ENCODE measurements at places on chromosomes 11 and 22. TPM values are rescaled to one million over a fixed set of nuclear protein-coding genes. Genes with fewer than 3 reads are reported as not detected.
A peak's percentile ranks its signal among the peaks of the same experiment; 100 is the strongest.

DNA sequence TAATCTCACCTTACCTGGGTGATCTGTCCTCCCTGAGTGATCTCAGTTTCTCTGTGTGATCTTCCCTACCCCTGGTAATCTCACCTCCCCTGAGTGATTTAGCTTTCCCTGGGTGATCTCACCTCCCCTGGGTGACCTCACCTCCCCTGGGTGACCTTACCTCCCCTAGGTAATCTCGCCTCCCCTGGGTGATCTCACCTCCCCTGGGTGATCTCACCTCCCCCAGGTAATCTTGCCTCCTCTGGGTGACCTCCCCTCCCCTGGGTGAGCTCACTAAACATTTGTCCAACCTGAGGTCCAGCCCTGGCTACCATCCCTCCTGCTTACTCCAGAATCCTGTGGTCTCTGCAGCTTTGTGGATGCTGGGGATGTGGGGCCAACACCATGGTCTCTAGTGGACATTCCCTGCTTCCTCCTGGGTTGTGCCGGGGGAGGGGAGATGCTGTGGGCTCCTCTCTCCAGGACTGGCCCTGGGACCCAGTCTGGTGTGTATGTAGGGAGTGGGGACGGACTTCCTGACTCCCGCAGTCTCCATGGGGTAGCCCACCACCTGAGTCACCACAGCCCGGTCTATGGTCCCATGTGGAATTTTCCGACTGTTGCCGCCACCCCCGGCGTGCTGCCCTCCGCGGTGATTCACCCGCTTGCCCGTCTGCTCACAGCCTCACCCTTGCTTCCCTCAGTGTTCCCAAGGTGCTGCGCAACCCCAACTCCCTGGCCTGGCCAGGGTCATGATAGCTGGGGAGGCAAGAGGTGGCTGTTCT lies 9.9 kb downstream of the LSP1 start:
- DNase-seq: no peak

DNA sequence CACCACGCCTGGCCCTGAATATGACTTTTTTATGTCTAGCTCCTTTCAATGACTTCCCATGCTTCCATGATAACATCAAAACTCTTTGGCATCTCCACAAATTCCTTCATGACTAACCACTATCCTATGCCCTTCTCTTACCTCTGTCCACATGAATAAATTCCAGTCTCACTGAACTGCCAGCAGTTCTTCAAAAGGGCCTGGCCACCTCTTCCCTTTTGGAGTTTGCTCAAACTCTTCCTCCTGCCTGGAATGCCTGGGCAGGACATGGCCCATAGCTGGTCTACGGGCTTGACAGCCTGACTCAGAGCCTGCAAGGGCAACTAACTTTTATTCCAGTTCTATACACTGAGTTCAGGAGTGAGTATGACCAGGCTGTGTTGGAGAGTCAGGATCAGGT lies 41.8 kb upstream of the ZBTB16 start:
- no peak for DNase-seq

GRCh38 chr11:91921974-91922373 lies 302.6 kb upstream of the FAT3 start:
- DNase-seq: peak; percentile 83

GRCh38 chr11:13927481-13927880 lies 35.0 kb upstream of the SPON1 start:
- no peak for DNase-seq

GRCh38 chr22:17281440-17281841 lies 62.2 kb upstream of the ADA2 start:
- DNase-seq: no peak

DNA sequence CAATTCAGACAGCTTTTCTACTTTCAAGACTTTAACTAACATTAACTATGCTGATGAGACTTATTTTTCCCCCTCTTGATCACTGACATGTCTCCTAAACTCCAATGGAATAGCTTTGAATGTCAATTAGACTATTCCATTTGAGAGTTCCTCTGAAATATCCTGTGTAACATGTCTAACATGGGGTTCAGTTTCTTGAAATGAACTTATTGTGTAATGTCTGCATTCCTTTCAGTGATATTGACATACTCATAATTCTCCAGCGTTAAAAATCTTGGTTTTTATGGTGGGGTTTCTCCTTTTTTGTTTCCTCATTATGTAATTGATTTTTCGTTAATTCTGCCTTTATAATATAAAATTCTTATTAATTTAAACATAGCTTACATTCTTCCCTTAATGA lies 37.7 kb upstream of the SPTBN2 start:
- DNase-seq: no peak

TTC36 gene
- 1.2 TPM for total RNA-seq

- no peak for DNase-seq
Observed at GRCh38 chr11:69339041-69339733, 45.2 kb downstream of the MYEOV start.

DNA sequence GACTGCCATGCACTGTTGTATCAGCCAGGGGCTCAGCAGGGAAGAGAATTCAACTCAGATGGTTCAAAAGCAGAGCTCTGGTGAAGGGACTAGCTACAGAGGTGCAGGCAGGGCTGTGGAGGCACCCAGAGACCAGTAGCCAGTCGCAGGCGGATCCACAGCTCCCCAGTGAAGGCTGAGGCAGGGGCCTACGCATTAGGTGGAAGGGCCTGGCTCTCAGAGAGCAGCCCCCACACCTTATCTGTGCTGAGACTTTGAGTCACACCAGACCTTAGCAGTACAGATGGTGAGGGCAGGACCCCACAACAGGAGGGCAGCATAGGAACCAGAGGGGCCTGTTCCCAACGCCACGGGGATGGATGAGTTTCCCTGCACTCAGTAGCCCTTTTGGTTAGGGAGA lies 189.6 kb downstream of the DSCAML1 start:
- no peak for DNase-seq

DNA sequence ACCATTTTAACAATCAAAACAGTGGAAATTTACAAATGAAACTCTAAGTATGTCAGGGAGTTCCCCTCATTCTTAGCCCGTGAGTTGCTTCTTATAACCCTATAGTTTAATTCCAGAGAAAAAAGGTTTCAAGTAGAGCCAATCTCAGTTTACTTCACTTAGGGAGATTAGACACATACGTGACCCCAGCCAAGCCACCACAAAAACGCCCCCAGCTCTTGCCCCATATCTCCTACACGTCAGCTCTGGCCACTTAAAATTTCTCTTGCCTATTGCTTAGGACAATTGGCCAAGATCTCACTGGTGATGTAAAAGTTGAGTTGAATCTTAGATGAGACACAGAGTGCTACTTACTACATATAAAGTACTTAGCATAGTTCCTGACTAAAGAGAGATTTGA lies 166.4 kb downstream of the ETS1 start:
- DNase-seq: no peak

GRCh38 chr22:31883989-31884388 lies 60.3 kb upstream of the YWHAH start:
- DNase-seq: no peak

STK33 gene
- total RNA-seq: 14.2 TPM

DNA sequence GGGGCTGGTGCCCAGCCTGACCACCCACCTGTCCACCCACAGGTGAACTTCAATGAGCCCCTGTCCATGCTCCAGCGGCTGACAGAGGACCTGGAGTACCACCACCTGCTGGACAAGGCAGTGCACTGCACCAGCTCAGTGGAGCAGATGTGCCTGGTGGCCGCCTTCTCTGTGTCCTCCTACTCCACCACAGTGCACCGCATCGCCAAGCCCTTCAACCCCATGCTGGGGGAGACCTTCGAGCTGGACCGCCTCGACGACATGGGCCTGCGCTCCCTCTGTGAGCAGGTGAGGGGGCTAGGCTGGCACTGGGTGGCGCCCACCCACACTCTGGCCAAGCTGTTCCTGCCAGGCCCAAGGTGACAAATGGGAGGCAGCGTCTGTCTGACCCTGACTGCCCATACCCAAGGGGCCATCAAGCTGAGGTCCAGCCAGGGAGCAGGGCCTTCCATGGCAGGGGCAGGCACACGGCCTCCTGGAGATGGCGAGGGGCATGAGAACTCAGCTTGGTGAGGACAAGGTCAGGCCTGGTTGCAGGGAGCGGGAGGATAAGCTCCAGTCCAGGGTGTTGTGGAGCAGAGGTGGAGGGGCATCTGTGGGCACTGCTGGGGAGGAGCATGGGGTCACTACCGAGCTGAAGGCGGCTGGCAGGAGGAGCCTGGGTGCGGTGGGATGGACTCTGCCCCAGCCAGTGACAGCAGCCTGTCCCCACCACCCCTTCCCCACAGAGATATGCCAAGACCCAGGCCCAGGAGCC lies 77.7 kb downstream of the MORC2 start:
- peak; percentile 17 for DNase-seq

All from mucosa of gallbladder (tissue), 1 donor.